Activated CD4-positive, alpha-beta T cell treated with anti-CD3 and anti-CD28 coated beads, Interleukin-2, amount 10 ng/mL, durations not matched to agents 7 days and 5 days (primary cell): ENCODE measurements at places on chromosomes 7 and 10. TPM values are rescaled to one million over a fixed set of nuclear protein-coding genes. Genes with fewer than 3 reads are reported as not detected.

The LMBR1 gene
- total RNA-seq = 43.5 TPM

The MYL10 gene
- total RNA-seq = not detected

The LRIT1 gene
- total RNA-seq = not detected

DNA sequence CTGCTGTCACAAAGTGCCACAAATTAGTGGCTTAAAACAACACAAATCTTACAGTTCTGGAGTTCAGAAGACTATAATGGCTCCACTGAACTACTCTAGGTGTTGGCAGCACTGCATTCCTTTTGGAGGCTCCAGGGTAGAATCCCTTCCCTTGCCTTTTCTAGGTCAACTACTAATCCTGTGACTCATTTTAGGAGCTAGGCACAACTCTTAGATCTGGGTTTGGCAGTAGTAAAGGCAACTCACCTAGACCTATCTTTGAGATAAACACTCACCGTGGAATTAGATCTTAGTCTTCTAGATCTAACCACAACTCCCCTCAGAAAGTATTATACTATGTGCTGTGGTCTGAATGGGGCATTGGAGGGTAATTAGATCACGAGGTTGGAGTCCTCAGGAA lies 60.4 kb downstream of the ANKIB1 start:
- no peak for DNase-seq

DNA sequence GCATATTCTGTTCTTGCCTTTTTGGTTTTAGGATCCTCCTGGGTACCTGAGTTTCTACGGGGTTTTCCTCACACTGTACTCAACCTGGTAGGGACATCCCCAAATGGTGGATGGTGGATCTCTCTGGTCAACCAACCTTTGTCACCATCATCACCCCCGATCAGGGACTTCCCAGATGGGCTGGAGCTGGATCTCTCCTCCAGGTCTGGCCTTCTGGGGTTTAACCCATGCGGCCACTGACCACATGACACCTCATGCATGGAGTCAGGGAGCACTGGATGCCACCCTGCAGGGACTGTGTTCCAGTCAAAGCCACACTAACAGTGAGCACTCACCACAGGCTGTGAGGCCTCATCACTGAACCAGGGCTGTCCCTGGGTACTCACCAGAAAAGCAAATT lies 80.0 kb downstream of the CELF2 start:
- no peak for DNase-seq

- DNase-seq = no peak
Measured at GRCh38 chr7:109479388-109479787, 909.7 kb downstream of the DNAJB9 start.

- no peak for DNase-seq
Measured at GRCh38 chr7:27214239-27214950, 14.5 kb upstream of the HOXA13 start.

DNA sequence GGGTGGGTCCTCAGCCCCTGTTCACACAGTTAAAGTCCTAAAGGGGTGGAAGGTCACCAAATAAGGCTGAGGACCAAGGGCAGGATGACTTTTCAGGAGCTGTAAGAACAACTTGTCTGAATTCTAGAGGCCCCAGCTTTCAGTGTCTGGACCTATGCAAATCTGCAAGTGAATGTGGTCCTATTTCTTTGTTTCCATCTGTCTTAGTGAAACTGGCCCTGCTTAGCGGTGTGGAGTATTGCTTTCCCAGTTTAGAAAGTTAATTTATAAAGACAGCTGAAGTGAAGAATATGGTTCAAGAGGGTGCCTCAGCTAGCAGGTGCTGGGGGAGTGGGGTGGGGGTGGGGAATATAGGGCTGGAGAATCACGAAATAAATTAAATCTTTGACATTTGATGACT lies 40.1 kb downstream of the HHEX start:
- no peak for DNase-seq

GRCh38 chr10:13740461-13740860 lies 153.7 kb downstream of the PRPF18 start:
- no peak for DNase-seq

GRCh38 chr10:17507538-17507937 lies 53.1 kb upstream of the ST8SIA6 start:
- no peak for DNase-seq

DNA sequence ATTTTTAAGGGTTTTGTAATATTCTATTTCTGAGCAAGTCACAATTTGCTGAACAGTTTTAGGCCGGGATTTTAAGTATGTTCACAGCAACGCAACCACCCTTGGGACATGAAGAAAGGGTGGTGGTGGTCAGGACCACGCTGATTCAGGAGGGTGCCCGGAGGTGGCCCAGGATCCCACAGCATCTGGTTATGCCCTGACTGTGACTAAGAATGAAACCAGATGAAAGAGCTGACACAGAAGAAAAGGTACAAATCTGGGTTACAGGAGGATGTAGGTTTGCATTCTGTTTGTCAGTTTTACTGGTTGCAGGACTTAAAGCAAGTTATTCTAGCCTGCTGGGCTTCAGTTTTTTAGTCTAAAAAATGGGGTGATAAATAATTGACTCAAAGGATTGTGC lies 279.7 kb downstream of the CCSER2 start:
- peak; percentile 14 for DNase-seq

DNA sequence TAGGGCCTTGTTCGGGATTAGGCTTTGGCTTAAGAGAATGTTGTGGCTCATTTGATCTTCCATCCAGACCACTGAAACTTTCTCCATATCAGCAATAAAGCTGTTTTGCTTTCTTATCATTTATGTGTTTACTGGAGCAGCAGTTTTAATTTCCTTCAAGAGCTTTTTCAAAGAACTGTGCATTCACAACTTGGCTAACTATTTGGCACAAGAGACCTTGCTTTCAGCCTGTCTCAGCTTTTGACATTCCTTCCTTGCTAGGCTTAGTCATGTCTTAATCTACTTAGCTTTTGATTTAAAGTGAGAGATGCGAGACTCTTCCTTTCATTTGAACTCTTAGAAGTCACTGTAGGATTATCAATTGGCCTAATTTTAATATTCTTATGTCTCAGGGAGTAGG lies 19.1 kb upstream of the AKR1B1 start:
- no peak for DNase-seq

- no peak for DNase-seq
Measured at GRCh38 chr7:696812-697551, 29.5 kb upstream of the DNAAF5 start.

DNA sequence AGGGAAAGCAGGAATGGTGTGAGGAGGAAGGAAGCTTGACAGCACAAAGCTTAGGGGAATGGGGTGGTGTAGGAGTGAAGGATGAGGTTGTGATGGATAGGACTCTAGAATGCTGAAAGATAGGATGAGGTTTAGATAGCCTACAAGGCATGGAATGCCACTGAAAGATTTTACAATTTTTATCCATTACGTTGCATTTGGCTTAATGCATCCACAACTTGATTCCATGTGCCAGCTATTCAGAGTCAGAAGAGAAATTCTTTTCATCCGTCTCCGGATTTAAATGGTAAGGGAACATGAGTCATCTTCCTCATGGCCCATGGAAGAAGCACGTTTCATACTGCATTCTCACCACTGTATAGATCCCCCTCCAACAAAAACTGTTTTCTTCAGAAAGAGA lies 212.4 kb upstream of the BMPER start:
- DNase-seq = no peak
